ENCODE measurements at places on chromosomes 2 and 18.

DNA sequence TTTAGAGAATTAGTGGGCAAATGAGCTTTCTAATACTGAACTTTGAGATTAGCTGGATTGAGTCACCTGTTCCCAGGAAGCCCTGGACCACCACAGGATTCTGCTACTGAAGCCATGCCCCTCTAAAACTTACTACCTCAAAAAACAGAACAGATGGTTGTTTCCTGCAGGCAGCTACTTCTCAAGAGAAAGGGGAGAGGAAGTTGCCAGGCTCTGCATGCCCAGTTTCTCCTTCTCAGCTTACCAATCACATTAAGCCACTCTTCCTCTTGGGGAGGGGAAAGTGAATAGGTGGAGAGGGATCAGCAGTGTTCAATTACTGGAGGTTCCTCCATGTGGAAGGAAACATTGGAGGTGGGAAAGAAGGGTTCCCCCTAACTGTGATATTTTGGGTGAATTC is 24.9 kb upstream of the C1GALT1C1L start:
- no peak for DNase-seq

DNA sequence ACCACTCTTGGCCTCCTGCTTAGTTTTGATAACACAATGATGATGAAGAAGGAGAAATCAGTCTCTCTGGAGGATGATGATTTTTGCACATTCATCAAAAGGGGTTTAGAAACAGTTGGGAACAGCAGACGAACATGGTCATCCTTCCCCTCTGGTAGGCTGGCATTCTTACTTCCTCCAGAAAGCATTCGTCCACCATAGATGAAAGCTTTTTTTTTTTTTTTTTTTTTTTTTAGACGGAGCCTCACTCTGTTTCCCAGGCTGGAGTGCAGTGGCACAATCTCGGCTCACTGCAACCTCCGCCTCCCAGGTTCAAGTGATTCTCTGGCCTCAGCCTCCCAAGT is 43.5 kb upstream of the TTC39C start:
- DNase-seq, result peak; percentile 51

- no peak for DNase-seq
Observed at GRCh38 chr18:76464281-76465259, 30.5 kb downstream of the ZNF516 start.

- DNase-seq, result peak; percentile 20
Observed at GRCh38 chr2:122451040-122451439, 695.6 kb downstream of the TSN start.

DNA sequence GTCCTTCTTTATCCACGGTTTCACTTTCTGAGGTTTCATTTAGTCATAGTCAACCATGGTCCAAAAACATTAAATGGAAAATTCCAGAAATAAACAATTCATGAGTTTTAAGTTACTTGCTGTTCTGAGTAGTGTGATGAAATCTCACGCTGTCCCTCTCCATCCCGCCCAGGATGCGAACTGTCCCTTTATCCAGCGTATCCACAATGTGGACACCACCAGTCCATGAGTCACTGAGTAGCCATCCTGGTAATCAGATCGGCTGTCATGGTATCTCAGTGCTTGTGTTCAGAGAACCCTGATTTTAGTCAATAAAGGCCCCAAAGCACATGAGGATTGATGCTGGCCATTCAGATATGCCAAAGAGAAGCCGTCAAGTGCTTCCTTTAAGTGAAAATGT is 3.7 kb downstream of the SP140L start:
- no peak for DNase-seq

- no peak for DNase-seq
Observed at GRCh38 chr2:8249769-8250168, 432.1 kb upstream of the ID2 start.

- DNase-seq, result no peak
Observed at GRCh38 chr2:80154231-80154915, 150.2 kb downstream of the LRRTM1 start.
